ENCODE measurements at places on chromosomes 1 and 21. TPM values are rescaled to one million over a fixed set of nuclear protein-coding genes. Genes with fewer than 3 reads are reported as not detected.

GRCh38 chr1:62462370-62462769 lies 25.5 kb downstream of the USP1 start:
- no peak for DNase-seq
- H3K4me3 ChIP-seq, result no peak overlapping the region
- no peaks in the 10 kb centered on the region for H3K27me3 ChIP-seq
- H3K27ac ChIP-seq, result no peak overlapping the region
- H3K36me3 ChIP-seq, result peaks cover 41% of the 10 kb centered on the region
- no peaks in the 10 kb centered on the region for H3K4me1 ChIP-seq

DNA sequence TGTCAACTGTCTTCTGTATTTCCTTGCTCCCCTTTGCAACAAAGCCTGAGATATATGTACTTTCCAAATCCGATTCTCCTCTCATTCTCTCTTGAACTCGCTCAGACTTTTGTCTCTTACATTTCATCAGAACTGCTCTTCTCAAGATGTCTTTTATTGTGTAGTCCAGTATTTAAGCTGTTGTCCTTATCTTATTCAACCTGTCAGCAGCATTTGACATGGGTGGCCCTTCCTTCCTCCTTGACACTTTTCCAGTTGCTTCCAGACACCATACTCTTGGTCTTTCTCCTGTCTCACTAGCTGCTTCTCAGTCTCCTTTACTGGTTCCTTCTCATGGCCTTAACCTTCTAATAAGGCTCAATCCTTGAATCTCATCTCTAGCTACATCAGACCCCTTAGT lies 47.0 kb downstream of the TSNAX start:
- H3K36me3 ChIP-seq, result peaks cover 2% of the 10 kb centered on the region
- DNase-seq, result no peak
- no peaks in the 10 kb centered on the region for H3K4me1 ChIP-seq

DNA sequence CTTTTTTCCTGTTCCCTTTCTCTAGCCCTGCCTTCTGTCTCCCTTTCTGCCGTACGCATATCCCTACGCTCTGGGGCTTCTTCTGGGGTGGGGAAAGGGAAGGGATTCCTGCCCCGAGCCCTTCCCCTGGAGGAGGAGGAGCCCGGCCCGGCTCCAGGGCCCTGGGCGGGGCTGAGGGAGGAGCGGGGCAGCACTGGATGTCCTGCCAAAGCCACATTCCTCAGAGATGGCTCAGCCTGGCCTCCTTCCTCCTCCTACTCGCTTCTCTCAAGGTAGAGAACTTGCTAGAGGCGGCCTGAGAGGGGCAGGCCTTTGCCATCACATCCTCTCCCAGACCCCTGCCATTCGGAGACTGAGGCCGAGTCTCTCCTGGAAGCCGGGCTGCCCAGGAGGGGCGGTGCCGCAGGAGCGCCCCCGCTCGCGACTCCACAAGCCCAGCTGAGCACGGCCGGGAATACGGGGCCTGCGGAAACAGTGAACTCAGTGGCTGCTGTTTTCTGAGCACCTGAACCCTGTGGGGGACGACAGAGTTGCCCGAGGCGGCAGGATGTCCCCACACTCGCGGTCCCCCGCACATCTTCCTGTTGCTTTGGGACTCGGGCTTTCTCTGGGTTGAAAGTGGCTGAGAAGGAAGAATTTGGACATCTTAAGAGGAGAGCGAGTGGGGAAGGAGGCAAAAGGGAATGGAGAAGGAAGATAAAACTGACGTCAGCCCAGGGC lies 12.2 kb downstream of the ADAMTSL4 start:
- peak overlapping the region; percentile 100 for H3K27ac ChIP-seq
- H3K36me3 ChIP-seq, result no peaks in the 10 kb centered on the region
- peaks cover 51% of the 10 kb centered on the region for H3K4me1 ChIP-seq

DNA sequence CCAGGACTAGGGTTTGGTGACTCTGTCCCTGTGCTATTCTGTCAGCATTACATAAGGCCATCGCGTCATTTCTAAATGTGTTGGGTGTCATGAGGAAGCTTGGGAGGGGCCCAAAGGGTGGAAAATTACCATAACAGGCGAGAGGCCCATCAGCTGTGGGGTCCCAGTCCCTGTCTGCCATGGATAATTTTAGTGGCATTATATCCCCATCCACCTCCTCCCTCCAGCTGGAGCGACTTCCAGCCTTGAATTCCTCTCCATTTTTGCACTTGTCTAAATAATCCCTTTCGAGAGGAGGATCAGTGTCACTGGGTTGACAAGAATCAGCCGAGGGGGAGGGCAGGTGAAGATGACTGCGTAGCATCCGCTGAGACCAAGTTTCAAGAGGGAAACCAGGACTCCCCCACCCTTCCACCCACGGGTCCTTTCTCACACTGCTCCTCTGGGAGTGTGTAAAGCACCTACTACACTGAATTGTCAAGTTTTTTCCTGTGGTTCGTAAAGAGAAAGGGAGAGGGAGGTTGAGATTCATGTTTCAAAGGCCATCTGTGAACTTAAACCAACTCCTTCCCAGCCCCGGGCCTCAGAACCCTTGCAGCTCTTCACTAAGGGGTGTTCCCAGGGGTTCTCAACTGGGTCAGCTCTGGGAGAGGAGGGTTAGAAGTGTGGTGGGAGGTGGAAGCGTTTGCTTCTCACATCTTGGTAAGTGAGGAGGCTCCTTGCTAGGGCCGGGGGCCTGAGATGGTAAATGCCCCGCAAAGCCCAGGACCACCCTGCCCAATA lies 29.2 kb downstream of the VASH2 start:
- peaks cover 16% of the 10 kb centered on the region for H3K4me1 ChIP-seq
- H3K4me3 ChIP-seq, result no peak overlapping the region
- no peaks in the 10 kb centered on the region for H3K27me3 ChIP-seq
- H3K27ac ChIP-seq, result no peak overlapping the region

- H3K4me1 ChIP-seq, result no peaks in the 10 kb centered on the region
- no peak for DNase-seq
- no peaks in the 10 kb centered on the region for H3K36me3 ChIP-seq
Measured at GRCh38 chr1:236334893-236335545, 53.3 kb upstream of the ERO1B start.

GRCh38 chr1:114088392-114089299 lies 65.0 kb downstream of the SYT6 start:
- H3K4me1 ChIP-seq, result peaks cover 15% of the 10 kb centered on the region
- no peaks in the 10 kb centered on the region for H3K36me3 ChIP-seq
- peaks cover 19% of the 10 kb centered on the region for H3K27me3 ChIP-seq
- H3K27ac ChIP-seq, result no peak overlapping the region
- no peak for DNase-seq
- no peak overlapping the region for H3K4me3 ChIP-seq

DNA sequence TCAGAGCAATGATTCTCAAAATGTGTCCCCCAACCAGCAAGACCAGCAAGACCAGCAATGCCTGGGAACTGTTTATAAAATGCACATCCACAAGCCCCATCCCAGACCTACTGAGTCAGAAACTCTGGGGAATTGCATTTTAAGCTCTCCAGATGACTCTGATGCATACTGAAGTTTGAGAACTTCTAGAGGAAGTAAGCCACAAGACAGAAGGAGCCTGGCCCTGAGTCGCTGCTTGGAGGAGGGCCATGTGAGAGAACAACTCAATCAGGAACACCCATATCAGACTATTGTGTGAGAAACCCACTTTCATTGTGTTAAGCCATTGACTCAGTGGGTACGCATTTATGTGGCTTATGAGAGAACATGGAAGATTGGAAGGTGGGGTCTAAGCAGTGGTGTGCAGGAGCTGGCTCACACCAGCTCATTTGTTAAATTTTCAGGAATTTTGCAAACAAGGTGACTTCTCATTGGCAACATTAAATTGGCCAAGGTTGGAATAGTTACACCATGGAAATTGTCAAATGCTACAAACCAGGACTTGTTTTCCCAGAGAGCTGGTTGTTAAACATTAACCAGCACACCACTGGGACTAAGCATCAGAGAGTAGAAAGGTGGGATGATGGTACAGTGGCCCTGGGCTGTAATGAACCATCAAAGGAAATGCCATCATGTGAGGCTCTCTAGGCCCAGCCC lies 38.9 kb downstream of the ATP1A1 start:
- H3K4me1 ChIP-seq, result peaks cover 13% of the 10 kb centered on the region
- no peak overlapping the region for H3K27ac ChIP-seq
- H3K36me3 ChIP-seq, result peaks cover 7% of the 10 kb centered on the region
- no peaks in the 10 kb centered on the region for H3K27me3 ChIP-seq

The GJA8 gene
- not detected for total RNA-seq

Measured in mesothelial cell of epicardium (in vitro differentiated cells).